Osteoblast (primary cell): ENCODE measurements at places on chromosomes 2 and 18. TPM values are rescaled to one million over a fixed set of nuclear protein-coding genes. Genes with fewer than 3 reads are reported as not detected.

- no peak overlapping the region for H3K4me3 ChIP-seq
- peak; percentile 39 for DNase-seq
- no peaks in the 10 kb centered on the region for H3K27me3 ChIP-seq
- peaks cover 6% of the 10 kb centered on the region for H3K4me1 ChIP-seq
- no peak overlapping the region for H3K27ac ChIP-seq
- no peaks in the 10 kb centered on the region for H3K36me3 ChIP-seq
Observed at GRCh38 chr2:85873679-85874078, 15.1 kb downstream of the ST3GAL5 start.

- peaks cover 4% of the 10 kb centered on the region for H3K27me3 ChIP-seq
- H3K27ac ChIP-seq = no peak overlapping the region
- no peak for DNase-seq
- no peak overlapping the region for H3K4me3 ChIP-seq
Observed at GRCh38 chr18:21277578-21277977, 35.5 kb downstream of the GREB1L start.

GRCh38 chr2:42847596-42848151 is 55.3 kb upstream of the HAAO start:
- H3K36me3 ChIP-seq = no peaks in the 10 kb centered on the region
- H3K27ac ChIP-seq = no peak overlapping the region
- peaks cover 3% of the 10 kb centered on the region for H3K4me1 ChIP-seq
- no peak overlapping the region for H3K4me3 ChIP-seq
- DNase-seq = no peak
- H3K27me3 ChIP-seq = no peaks in the 10 kb centered on the region

The TMEM169 gene
- 0.36 and 0.88 TPM in 2 replicates for total RNA-seq

DNA sequence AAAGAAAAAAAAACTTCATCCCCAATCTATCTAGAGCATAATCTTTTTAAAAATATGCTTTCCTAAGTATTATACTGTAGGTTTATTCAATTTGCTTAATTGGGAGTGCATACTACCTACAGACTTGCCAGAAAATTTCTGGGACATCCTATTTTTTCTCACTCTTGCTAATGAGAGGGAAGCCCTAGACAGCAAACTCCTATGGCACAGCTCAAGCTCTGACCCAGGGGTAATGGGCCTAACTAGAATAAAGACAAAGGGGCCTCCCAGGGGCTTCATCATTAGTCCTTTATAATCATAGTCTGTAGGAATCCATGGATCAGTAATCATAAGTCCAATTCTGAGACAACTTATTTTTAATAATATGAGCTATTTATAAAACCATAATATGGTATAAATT is 142.6 kb upstream of the ITGA4 start:
- no peaks in the 10 kb centered on the region for H3K36me3 ChIP-seq
- H3K27me3 ChIP-seq = no peaks in the 10 kb centered on the region
- no peaks in the 10 kb centered on the region for H3K4me1 ChIP-seq
- DNase-seq = no peak
- no peak overlapping the region for H3K4me3 ChIP-seq

- no peak for DNase-seq
- H3K4me3 ChIP-seq = no peak overlapping the region
- H3K27me3 ChIP-seq = no peaks in the 10 kb centered on the region
- H3K4me1 ChIP-seq = peaks cover 5% of the 10 kb centered on the region
- no peak overlapping the region for H3K27ac ChIP-seq
Observed at GRCh38 chr2:162174746-162175145, 22.7 kb upstream of the GCG start.

GRCh38 chr18:25675123-25675850 is 323.3 kb upstream of the ZNF521 start:
- H3K4me3 ChIP-seq = no peak overlapping the region
- H3K36me3 ChIP-seq = no peaks in the 10 kb centered on the region
- no peaks in the 10 kb centered on the region for H3K4me1 ChIP-seq
- no peak for DNase-seq

The POTEJ gene
- not detected in 2 replicates for total RNA-seq

DNA sequence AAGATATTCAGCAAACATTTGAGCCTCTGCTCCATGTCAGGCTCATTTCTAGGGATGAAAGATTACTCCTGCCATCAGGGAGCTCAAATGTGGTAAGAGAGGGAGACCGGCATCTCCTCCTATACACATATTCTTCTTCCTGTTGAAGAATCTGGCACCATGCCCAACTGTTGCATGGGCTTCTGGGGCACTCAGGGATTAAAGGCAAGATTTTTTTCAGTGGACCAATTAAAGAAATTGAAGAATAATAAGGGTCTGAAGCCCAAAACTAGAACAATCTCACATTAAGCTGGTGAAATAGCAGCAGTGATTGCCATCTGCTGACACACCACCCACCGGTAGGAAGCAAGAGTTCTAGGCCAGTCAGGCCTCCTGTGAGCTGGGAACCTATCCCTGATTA is 145.4 kb upstream of the LYPD6 start:
- DNase-seq = no peak
- H3K4me1 ChIP-seq = no peaks in the 10 kb centered on the region
- H3K27me3 ChIP-seq = no peaks in the 10 kb centered on the region
- no peak overlapping the region for H3K4me3 ChIP-seq
